ENCODE measurements at places on chromosomes 7 and 10. TPM values are rescaled to one million over a fixed set of nuclear protein-coding genes. Genes with fewer than 3 reads are reported as not detected.

AS3MT gene
- total RNA-seq, result 7.0 TPM

LGI1 gene
- total RNA-seq, result 0.16 TPM

HTRA1 gene
- 156 TPM for total RNA-seq

LBX1 gene
- total RNA-seq, result 0.08 TPM

NSUN6 gene
- total RNA-seq, result 12.3 TPM

GSTO2 gene
- 3.4 TPM for total RNA-seq

PLEKHA1 gene
- total RNA-seq, result 29.8 TPM
